H7 (cell line): ENCODE measurements at places on chromosomes 1 and 21. TPM values are rescaled to one million over a fixed set of nuclear protein-coding genes. Genes with fewer than 3 reads are reported as not detected.

EFNA1 gene
- total RNA-seq, result 4.9 and 6.4 TPM in 2 replicates

SLC2A5 gene
- 0.03 TPM in 1 of 2 replicates, not detected in the other for total RNA-seq

DNA sequence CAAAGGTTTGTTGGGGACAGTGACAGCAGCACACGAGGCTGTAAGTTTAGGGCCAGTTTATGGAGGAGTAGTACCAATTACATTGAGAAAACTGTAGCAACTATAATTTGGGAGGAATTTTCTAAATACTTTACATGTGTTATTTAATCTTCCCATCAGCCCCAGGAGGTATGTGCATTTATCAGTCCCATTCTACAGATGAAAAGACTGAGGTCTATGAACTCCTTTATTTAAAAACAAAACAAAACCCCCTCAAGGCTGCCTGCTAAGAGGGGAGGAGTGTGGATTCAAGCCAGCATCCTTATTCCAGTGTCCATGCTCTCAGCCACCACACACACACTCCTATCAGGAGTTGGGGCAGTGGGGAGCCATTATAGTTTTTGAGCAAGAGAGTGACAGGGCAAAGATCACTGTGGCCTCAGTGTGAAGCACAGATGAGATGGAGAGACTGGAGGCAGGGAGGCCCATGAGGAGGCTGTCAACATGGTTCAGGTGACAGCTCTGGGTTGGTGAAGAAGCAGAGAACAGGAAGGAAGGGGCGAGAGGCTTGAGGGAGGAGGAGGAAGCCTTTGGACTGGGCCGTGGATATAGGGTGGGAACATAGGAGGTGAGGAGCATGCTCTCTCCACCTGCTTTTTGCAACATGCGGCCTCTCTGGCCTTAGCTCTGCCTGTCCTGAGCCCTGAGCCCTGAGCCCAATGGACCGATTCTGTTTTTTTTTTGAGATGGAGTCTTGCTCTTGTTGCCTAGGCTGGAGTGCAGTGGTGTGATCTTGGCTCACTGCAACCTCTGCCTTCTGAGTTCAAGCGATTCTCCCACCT lies 9.7 kb downstream of the TNFRSF1B start:
- DNase-seq, result no peak

- DNase-seq, result no peak
These were observed 542.7 kb upstream of the ADGRL4 start for GRCh38 chr1:79549201-79549600.

DNA sequence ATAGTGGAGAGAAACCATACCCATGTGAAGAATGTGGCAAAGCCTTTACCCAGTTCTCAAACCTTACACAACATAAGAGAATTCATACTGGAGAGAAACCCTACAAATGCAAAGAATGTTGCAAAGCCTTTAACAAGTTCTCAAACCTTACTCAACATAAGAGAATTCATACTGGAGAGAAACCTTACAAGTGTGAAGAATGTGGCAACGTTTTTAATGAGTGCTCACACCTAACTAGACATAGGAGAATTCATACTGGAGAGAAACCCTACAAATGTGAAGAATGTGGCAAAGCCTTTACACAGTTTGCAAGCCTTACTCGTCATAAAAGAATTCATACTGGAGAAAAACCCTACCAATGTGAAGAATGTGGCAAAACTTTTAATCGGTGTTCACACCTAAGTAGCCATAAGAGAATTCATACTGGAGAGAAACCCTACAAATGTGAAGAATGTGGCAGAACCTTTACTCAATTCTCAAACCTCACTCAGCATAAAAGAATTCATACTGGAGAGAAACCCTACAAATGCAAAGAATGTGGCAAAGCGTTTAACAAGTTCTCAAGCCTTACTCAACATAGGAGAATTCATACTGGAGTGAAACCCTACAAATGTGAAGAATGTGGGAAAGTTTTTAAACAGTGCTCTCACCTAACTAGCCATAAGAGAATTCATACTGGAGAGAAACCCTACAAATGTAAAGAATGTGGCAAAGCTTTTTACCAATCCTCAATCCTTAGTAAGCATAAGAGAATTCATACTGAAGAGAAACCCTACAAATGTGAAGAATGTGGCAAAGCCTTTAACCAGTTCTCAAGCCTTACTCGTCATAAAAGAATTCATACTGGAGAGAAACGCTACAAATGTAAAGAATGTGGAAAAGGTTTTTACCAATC lies 80.0 kb downstream of the JMJD4 start:
- no peak for DNase-seq

DNA sequence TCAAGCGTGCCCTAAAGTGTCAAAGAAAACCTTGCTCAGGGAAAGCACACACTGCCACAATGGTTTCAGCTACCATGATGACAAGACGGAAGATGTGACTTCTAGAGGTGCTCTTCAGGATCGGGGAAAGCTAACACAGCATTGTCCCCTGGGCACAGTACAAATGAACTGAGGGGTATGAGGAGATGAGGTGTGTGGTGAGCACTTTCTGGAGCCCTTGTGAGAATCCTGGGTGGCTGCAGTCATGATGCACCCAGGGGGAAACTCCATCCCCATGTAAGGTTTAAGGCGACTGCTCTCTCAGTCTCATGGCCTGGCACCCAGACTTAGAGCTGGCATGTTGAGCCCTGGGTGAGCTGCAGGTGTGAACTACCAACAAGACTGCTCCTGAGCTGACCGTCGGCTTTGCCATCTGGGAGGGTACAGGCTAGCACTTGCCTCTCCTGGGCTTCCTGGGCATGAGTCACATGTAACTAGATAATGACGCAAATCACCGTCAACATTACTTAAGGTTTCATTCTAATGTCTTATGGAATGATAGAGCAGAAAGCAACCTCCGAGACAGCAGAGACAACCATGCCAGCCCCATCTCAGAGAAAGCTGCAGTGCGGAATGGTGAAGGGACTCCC lies 144.6 kb downstream of the CLIC6 start:
- no peak for DNase-seq

- DNase-seq, result peak; percentile 21
These were observed 156.6 kb downstream of the GREM2 start for GRCh38 chr1:240455228-240455821.

GRCh38 chr1:230754796-230755195 lies 7.6 kb downstream of the CAPN9 start:
- DNase-seq, result no peak

GRCh38 chr1:20079661-20080305 lies 9.8 kb downstream of the PLA2G5 start:
- no peak for DNase-seq

- no peak for DNase-seq
These were observed 56.1 kb downstream of the GABPA start for GRCh38 chr21:25790878-25791204.

- no peak for DNase-seq
These were observed 5.3 kb upstream of the PRPF38B start for GRCh38 chr1:108686614-108687313.

GRCh38 chr1:14782741-14783591 lies 184.5 kb downstream of the KAZN start:
- peak; percentile 61 for DNase-seq

- peak; percentile 6 for DNase-seq
These were observed 66.9 kb downstream of the ST6GALNAC5 start for GRCh38 chr1:76933847-76934815.

DNA sequence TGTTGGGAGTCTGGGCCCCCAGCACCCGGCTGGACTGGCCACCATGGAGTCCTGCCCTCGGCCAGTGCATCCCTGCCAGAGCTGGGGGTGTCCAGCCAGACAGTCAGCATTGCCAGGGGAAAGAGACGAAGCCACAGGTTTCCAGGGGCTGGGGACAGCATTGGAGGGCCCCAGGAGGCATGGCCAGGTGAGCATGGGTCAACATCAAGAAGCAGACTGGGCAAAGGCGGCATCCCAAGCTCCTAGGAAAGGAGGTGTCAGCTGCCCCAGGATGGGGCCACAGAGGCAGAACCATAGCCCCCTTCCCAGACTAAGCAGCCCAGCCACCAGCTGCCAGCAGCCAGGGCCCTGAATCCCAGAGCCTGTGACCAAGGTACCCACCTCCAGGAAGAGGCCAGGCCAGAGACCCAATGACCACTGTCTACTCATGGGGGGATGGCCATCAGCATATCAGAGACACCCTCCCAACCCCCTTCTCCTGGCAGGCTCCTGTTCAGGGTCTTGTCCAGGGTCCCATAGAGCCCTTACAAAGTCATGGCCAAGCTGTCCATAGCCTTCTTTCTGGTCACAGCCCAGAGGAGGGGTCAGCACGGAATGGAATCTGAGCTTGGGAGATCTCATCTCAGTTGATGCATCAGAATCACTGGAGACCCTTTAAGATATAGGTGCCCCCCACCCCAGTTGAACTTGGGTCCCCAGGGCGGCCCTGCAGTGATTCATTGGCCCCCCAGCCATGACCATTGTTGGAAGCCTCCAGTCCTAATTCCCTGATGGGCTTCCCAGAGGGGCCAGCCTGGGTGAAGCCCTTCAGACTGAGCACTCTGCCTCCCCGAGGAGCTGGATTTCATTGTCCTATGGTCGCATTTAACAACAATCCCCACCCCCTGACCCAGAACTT lies 32.5 kb downstream of the WNT3A start:
- no peak for DNase-seq

- no peak for DNase-seq
These were observed 10.0 kb downstream of the ADAMTS1 start for GRCh38 chr21:26835027-26835713.
